ENCODE measurements at places on chromosomes 4 and X.

DNA sequence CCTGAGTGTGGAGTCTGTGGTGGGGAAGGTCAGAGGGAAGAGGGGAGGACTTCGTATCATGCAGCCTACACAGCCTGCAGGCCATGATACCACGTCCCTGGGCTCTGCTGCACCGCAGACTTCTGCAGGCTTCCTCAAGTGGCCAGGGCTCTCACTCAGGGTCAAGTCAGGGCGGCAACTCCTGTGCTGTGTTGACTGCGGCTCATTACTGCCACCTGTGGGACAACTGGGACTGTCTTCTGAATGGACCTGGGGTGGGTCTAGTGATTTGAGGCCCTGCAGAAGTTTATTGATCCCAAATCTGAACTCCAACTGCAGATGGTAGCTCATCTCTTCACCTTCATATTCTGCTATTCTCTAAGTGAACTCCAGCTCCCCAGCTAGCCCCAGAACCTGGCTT lies 167.1 kb downstream of the NSUN7 start:
- DNase-seq, result peak; percentile 31

GRCh38 chr4:110742143-110742542 lies 119.3 kb upstream of the PITX2 start:
- peak; percentile 64 for DNase-seq

- peak; percentile 1 for DNase-seq
These were observed 549.8 kb upstream of the PRKX start for GRCh38 chrX:4263030-4263803.

- DNase-seq, result peak; percentile 29
These were observed 93.2 kb downstream of the WFS1 start for GRCh38 chr4:6362896-6363295.

- DNase-seq, result no peak
These were observed 6.2 kb downstream of the MBNL3 start for GRCh38 chrX:132482632-132483031.

DNA sequence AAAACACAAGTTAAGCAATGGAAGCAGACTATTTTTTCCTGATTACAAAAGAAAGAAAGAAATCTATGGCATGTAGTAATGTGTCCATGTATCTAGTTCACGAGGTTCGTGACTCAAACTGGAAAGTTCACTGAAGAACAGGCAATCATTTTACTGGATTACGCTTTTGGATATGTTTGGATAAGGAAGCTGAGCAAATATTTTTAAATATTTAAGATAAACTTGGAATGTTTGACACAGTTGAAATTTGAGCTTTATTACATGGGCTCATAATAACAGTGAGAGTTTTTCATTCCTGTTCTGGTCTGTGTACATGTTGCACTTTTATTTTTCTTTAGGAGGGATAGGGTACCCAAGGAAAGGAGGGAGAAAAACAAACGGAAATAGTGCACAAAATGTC lies 244.2 kb upstream of the GK2 start:
- DNase-seq, result peak; percentile 79

DNA sequence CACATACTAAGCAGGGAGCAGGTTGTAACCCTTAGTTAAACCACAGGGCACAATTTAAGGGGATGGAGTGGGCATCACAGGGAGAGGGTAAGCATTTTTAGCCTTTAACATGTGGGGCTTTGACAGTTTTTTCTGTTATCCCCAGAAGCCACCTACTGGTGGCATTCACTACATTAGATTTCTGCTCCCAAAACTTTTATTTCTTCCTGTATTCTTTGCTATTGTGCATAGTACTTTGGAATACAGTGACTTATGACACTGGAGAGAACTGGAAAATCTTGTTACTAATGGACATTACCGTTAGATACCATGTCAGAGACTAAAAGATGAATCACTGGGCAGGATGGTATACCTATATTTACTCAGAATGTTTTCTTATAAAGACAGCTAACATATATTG lies 7.3 kb downstream of the TRIM75 start:
- no peak for DNase-seq

- no peak for DNase-seq
These were observed 78.4 kb downstream of the GRID2 start for GRCh38 chr4:92382128-92382527.

- peak; percentile 26 for DNase-seq
These were observed 90.5 kb upstream of the ZNF827 start for GRCh38 chr4:146029147-146029546.

GRCh38 chrX:21974011-21974385 lies 33.5 kb downstream of the SMS start:
- DNase-seq, result no peak

GRCh38 chr4:184653650-184654049 lies 4.1 kb downstream of the PRIMPOL start:
- peak; percentile 62 for DNase-seq

GRCh38 chrX:53883196-53883595 lies 161.1 kb downstream of the PHF8 start:
- no peak for DNase-seq

DNA sequence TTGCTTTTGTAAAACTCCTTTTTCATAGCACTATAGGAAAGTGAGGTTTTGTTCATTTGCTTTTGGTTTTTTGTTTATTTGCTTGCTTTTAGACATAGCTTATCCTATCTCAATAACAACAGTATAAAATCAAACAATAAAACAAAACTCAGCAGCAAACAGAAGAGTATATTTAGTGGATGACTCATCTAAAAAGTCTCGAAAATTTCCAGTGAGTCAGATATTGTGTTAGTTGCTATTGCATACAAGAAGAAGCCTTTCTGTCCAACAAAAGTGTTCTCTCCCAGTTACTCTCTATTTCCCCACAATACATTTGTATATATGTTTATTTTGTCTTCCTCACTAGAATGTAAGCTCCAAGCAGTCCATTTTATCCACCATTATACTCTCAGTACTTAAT lies 36.0 kb upstream of the NPNT start:
- peak; percentile 86 for DNase-seq

DNA sequence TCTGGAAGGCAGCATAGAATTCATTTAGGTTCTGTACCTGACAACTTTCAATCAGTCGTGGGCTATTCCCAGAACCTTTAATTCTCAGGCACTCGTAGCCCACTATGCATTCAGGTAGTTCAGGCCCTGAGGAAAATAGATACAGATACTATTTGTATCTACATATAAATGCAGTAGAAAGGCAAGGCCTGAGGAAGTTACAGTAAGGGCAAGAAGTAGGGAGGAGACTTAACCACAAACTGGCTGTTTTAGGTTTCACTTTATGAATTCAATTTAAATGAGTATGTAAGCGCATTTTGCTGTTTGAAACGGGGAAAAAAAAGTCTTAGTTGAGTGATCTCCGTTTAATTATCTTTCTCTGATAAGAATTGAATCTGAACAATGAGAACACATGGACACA lies 529.4 kb upstream of the ATOH1 start:
- DNase-seq, result no peak

DNA sequence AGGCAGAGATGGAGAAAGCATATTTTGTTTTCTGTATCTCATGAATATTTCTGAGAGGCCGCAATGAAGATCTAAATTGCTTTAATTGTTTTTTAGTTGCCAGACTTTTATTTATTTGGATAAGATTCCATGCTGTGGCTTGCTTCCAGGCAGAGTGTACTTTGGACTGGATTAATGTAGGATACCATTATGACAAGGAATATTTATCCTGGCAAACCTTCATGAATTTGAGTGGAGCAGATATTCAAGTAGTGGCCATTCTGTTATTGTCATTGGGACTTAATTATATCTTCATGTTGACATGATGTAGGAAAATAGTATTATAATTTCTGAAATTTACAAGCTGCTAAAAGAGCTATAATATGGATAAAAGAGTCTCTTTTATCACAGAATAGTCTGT lies 182.9 kb downstream of the C4orf33 start:
- no peak for DNase-seq

DNA sequence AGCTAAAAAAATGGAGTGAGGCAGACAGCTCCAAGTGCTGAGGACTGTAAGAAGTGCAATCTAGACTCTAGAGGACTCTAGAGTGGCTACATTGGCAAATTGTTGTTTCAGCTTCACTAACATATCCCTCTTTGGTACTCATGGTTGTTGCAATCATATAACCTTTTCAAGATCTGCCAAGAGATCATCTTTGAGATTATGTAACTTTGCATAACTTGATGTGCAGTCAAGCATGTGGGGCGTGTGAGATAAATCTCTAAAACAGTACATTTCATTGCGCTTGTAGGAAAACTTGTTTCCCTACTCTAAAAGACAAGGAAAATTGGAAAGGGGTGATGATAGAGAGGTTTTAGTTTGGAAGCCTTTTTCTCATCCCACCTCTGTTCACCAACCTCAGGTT lies 11.2 kb upstream of the BRS3 start:
- DNase-seq, result no peak

DNA sequence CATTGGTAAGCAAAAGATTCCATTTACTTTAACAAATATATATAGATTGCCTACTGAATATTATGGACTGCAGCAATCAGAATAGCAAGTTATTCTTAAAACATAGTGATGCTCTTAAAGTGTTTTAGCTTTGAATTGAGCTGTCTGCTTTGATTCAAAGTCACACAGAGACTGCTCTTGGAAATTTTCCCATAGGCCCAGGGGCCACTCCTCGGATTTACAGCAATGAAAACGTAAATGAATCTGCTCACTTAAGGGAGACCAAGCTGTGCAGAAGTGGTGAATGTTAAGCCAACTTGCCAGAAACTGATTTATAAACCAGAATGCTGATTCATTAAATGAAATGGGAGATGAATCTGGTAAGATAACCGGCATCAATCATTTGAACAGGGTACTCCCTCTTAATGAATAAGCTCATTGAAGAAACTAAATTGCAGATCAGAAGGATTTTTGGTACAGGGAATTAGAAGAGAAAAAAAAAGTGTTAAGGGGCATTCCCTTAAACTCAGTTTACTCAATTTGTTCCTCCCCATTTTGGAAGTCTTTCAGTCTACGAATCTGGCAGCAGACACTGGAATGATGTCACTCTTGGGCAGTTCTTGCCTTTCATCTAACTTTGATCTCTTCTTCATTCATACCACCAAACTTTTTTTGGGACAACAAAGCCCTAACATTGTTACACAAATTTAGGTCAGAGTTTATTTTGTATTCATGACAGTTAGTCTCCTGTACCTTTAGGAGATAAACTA lies 363.3 kb upstream of the MAGEB2 start:
- DNase-seq, result peak; percentile 5

GRCh38 chr4:24809376-24809775 lies 14.0 kb downstream of the SOD3 start:
- DNase-seq, result no peak

DNA sequence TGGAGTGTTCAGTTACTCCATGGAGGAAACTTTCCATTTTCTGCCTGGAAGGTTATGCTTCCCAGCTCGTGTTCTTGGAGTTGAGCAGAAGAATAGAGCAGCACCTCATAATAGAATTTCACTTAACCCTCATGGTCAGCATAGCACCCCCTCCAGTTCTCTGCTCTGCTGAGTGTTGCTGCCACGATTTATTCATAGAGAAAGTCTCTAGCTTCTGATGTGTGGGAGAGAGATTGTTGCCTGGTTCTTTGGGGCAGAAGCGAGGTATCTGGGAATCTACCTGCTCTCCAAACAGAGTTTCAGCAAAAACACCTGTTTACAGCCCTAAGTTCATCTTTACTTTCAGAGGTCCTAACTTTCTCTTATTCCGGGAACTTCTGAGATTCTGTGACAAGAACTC lies 3.9 kb upstream of the DTHD1 start:
- no peak for DNase-seq

DNA sequence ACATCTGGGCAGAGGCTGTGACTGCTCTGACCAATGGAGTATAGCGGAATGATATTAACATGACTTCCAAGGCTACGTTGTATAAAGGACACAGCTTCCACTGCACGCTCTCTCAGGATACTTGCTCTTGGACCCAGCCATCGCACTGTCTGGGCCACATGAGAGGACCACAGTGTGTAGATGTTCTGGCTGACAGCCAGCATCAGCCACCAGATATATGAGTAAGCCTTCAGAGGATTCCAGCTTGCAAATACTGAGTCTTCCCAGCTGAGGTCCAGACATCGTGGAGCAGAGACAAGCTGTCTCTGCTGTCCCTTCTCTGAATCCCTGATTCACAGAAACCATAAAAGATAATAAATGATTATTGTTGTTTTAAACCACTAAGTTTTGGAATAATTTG lies 146.8 kb upstream of the USP9X start:
- peak; percentile 49 for DNase-seq

GRCh38 chr4:6017800-6018199 lies 431 bp downstream of the C4orf50 start:
- DNase-seq, result no peak

DNA sequence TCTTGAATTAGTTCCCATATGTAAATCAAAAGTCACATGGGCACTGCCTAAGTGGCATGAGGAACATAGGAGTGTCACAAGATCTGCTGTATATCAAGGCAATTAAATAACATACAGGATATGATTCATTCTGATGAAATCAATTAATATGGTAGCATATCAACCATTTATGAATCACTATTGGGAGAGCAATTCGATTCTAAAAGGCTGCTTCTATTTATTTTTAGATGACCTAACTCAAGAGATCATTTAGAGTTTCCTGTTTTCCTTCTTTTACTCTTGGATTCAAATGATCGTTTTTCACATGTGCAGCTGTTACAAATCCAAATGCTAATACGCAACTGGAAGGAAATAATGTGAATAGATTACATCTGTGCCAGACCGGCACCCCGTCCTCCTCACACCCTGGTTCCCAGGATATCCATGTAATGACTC lies 81.9 kb downstream of the HCCS start:
- DNase-seq, result peak; percentile 4

DNA sequence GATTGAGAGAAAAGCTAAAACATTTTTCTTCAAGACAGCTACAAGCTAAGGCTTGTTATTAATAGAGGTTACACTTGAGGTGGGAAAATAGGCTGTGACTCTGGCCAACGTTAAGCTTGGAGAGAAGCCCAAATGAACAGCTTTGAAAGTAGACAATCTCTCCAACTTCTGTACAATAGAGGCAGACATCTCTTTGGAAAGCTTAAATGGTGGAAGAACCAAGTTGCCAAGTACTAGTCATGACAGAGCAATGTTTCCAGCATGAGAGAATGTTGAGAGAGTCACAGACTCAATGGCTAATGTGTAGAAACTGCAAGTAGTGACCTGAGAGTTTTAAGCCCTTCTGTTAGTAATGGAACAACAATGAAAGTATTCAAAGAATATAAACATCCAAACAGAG lies 298.1 kb downstream of the INPP4B start:
- DNase-seq, result peak; percentile 27

- peak; percentile 92 for DNase-seq
These were observed 85.0 kb downstream of the HPGD start for GRCh38 chr4:174437324-174437723.

DNA sequence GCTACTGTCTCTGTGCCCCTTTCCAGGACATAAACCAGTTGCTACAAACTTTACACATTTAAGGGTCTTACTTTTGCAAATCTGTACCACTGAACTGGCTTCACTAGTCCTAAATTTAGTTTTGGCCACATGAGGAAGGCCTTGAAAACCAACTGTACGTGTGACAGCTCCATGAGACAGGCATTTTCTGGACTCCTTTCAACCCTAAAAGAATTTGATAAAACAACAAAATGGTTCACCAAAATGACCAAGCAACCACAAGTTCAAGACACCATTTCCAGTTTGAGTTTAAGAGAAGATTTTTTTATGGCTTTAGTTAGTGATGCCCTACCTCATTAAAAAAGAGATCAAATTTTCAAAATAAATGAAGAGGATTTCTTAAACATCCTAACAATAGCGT lies 246.4 kb downstream of the ZNF674 start:
- DNase-seq, result peak; percentile 14

GRCh38 chr4:89113415-89113814 lies 2.1 kb downstream of the TIGD2 start:
- peak; percentile 19 for DNase-seq

GRCh38 chrX:7522860-7523259 lies 320.1 kb upstream of the VCX start:
- DNase-seq, result no peak

- peak; percentile 54 for DNase-seq
These were observed 2463.1 kb downstream of the ARAP2 start for GRCh38 chr4:33780952-33781791.

Data from iris pigment epithelial cell (primary cell).